Stimulated activated CD8-positive, alpha-beta memory T cell treated with anti-CD3 and anti-CD28 coated beads, Interleukin-7, amount 100 ng/mL, for 24 hours (primary cell): ENCODE measurements at places on chromosomes 7 and 10.

- no peak for DNase-seq
Measured at GRCh38 chr10:44978570-44979280, at the start of gene DEPP1. Gene DEPP1 (minus strand): TSS chr10:44978809. CDS start chr10:44978030, 779 bp downstream.

GRCh38 chr10:74063256-74063655 is 65.3 kb downstream of the VCL start:
- DNase-seq: no peak

GRCh38 chr7:101118856-101119255 is 8.0 kb upstream of the SERPINE1 start:
- DNase-seq: no peak

DNA sequence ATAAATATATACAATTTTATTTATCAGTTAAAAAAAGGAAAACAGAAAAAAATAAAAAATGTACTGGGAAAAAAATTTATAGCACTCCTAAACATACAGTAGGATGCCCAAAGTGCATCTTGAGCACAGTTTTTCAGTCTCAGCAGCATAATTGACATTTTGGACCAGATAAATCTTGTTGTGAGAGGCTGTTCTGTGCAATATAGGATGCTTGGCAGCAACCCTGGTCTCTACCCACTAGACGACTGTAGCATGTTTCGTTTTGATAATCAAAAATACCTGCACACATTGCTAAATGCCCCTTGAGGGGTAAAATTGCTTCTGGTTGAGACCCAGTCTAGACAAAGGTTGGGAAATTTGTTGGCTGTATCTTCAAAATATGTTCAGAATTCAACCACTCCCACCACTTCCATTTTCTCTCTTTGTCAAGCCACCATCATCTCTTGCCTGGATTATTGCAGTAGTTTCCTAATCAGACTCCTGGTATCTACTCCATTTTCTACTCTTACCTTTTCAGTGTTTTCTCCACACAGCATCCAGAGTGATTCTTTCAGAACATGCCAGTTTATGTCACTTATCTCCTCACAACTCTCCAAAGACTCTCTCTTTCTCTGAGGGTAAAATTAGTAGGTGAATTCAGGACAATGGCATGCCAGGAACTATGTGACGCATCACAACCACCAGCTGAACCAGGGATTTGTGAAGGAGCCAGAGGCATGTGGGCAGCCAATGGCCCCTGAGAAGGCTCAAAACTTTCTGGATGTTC is 91.4 kb downstream of the GPR85 start:
- DNase-seq: no peak

- DNase-seq: no peak
Measured at GRCh38 chr7:31017032-31017675, 35.0 kb upstream of the ADCYAP1R1 start.

- DNase-seq: no peak
Measured at GRCh38 chr7:81590131-81590530, 179.7 kb downstream of the HGF start.

DNA sequence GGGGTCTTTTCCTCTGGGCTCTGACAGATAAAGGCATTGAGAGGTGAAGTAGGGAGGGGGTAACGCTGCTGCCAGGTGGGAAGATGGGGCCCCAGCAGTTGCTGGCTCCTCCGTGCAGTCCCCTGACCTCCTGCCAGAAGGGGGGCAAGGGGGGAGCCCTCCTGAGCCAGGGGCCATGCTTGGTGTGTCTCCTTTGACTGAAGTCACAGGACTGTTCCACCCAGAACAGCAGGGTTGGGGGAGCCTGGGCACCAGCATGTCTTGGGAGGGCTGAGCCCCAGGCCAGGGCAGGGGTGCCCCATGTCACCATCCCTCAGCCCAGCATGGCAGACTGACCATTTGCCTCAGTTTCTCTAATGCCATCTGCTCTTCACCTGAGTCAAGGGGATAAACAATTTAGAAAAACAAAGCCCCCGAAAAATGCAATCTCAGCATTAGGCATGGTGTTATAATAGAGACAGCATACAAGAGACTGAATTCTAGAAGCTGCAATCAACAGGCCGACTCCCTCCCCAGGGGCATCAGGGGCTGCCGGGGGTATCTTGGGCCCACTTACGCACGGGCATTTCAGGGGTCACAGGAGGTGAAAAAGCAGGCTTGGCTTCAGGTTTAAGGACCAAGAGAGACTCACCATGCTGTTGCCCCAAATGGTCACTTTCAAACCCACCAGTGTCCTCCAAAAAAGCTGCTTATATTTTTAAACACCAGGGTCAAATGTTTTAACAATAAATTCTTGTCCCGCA is 108.6 kb upstream of the GPR26 start:
- no peak for DNase-seq

DNA sequence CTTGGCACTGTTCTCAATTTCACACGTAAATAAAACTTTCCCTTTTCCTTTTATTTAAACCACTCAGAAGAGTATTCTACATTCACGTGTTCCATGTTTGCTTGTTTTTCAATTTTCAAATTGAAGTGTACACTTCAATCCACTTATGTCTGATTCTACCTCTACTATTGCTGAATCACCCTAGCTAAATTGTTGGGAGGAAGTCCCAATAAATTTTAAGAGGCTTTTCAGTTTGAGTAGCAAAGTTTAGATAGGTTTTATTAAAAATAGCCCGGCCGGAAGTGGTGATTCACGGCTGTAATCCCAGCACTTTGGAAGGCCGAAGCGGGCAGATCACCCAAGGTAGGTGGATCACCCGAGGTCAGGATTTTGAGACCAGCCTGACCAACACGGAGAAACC is 1414.7 kb upstream of the CELF2 start:
- no peak for DNase-seq

- DNase-seq: no peak
Measured at GRCh38 chr10:43049081-43049551, 27.8 kb upstream of the RET start.

DNA sequence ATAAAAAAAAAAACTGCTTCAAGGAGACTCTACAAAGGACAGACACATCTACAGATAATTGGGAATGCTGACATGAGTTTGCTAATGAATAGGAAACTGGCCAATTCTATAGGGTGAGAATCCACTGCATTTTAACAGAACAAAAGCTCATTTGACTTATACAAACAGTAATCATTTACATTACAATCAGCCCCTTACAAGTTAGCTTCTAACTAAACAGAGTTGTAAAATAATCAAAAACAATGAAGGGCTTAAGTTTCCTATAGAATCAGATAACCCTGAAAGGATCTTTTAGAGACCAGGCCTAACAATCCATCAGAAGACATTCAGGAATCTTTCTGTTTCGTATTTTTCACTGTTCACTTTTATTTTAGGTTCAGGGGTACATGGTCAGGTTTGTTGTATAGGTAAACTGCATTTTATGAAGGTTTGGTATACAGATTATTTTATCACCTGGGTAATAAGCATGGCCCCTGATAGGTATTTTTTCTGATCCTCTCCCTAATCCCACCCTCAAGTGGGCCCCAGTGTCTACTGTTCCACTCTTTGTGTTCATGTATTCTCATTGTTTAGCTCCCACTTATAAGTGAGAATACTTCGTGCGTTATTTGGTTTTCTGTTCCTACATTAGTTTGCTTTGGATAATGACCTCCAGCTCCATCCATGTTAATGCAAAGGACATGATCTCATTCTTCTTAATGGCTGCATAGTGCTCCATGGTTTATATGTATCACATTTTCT is 131.3 kb upstream of the NOBOX start:
- no peak for DNase-seq

GRCh38 chr10:27207350-27207749 is 33.2 kb downstream of the ACBD5 start:
- no peak for DNase-seq

- DNase-seq: no peak
Measured at GRCh38 chr7:33517191-33517590, 387.8 kb downstream of the BBS9 start.

- no peak for DNase-seq
Measured at GRCh38 chr10:86755454-86755739, 1.0 kb upstream of the BMPR1A start.

- DNase-seq: no peak
Measured at GRCh38 chr7:142301923-142302550, 44.2 kb upstream of the PRSS58 start.

- no peak for DNase-seq
Measured at GRCh38 chr10:97234400-97234799, 48.6 kb upstream of the SLIT1 start.

DNA sequence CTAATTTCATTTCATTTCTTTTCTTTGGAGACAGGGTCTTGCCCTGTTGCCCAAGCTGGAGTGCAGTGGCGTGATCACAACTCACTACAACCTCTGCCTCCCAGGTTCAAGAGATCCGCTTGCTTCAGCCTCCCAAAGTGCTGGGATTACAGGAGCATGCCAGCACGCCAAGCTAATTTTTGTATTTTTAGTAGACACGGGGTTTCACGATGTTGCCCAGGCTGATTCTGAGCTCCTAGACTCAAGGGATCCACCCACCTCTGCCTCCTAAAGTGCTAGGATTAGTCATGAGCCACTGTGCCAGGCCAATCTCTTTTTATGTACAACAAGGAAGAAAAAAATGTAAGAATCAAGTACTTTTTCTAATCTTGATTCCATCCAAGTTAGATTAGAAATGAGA is 10.7 kb upstream of the KMT2E start:
- DNase-seq: no peak

DNA sequence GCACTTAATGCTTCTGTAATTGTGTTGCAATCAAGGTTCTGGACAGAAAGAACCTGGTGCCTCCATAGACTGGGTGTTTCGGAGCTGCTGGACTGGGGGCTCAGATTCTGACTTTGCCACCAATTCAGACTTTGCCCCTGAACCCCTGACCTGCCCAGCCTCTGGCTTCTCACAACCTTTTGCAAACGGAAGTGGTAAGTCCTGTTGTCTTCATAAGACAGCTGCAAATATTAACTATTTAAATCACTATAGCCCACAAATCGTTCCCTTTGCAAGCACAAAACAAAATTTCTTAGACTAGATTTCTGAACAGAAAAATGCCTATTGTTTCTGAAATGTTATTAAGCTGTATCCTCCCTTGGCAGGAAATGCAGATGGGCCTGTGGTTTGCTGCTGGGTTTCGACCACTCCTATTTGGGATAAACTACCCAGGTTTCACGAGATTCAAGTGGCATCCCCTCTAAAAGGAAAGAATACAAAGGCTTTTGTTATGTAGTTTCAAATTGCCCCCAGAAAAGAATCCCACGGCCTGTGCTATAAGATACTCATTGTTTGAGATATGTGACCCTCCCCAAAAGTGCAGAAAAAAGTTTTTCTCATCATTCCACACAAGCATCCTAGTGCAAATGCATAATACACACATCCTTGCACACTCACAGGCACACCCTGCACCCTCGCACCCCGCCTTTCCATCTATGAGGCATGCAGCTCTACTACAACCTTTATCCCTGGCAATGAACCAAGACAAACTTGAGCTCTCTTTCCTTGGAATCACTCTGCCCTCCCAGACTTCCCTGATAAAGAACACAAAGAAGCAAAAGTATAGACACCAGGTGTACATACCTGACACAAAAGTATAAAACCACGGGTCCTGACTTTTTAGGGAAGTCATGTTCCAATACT is 209.1 kb downstream of the PRPF18 start:
- no peak for DNase-seq

DNA sequence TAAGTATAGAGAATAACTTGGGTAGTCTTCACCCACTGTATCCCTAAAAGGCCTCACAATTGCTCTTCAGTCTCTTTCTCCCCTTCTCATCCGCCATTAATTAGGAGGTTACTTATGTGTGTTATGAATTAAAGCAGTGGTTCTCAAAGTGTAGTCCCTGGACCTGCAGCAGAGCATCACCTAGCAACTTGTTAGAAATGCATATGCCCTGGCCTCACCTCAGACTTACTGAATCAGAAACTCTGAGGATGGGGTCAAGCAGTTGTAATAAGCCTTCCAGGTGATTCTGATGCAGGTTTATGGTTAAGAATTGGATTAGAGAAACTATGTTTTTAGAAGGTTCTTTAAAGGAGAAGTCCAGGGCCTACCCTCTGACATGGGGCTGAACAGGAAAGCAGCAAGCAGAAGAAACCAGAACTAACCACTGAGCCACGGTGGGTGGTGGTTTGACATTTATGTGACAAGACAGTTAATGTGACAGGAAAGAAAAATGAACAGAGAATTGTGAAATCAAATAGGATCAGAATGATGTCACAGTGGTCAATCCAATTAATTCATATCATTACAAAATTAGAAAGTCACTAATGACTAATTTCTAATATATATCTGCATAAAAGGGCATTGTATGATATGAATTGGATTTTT is 37.6 kb downstream of the ENTPD1 start:
- no peak for DNase-seq

- no peak for DNase-seq
Measured at GRCh38 chr7:149791-150636, 42.4 kb upstream of the FAM20C start.

DNA sequence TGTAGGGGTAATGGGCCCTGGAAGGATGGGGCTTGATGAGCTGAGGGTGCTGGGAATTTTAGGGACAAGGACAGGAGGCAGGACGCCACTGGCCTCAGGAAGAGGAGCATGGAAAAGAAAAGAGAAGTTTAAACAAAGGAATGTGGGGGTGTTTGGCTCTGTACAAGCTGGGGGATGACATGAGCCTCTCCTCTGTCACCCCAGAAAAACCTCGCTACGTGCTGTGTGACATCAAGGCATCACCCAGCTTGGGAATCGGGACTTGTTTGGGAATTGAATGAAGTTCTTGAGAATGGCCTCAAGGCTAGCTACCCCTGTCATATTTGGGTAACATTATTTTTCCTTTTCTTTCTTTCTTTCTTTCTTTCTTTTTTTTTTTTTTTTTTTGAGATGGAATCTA is 47.7 kb upstream of the HSPB1 start:
- DNase-seq: no peak

GRCh38 chr10:21194510-21194993 is 297.4 kb upstream of the NEBL start:
- no peak for DNase-seq

DNA sequence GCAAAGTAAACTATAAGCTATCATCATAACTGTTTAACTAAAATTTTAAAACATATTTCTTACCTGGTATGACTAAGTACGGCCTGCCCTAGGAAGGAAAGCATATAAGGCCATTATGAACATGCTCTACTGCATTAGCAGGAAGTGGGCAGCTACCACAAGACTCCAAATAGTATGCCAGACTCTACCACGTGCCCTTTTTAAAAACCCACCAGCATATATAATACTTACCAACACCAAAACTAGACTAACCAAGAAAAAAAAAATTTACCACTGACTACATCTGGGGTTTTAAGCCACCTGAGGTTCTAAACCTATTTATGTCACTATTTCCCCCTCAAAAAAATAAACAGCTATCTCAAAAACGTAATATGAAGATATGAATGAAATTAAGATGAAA is 30.1 kb downstream of the NUDCD3 start:
- no peak for DNase-seq
